Fibroblast of villous mesenchyme (primary cell): ENCODE measurements at places on chromosomes 7 and 10. TPM values are rescaled to one million over a fixed set of nuclear protein-coding genes. Genes with fewer than 3 reads are reported as not detected.
A peak's percentile ranks its signal among the peaks of the same experiment; 100 is the strongest.

Gene PLAC9
- 0.43 and 0.64 TPM in 2 replicates for total RNA-seq

Gene ELAPOR2
- 1.7 and 8.4 TPM in 2 replicates for total RNA-seq

Gene COL1A2
- total RNA-seq, result 2,828 and 5,152 TPM in 2 replicates

Gene GSAP
- total RNA-seq, result 8.7 and 13.8 TPM in 2 replicates

Gene TBXAS1
- 0.32 TPM in 1 of 2 replicates, not detected in the other for total RNA-seq

GRCh38 chr7:125966278-125967048 lies 1036.8 kb upstream of the POT1 start:
- DNase-seq, result no peak

- DNase-seq, result no peak
Measured at GRCh38 chr7:135801877-135802276, 53.3 kb upstream of the FAM180A start.

- no peak for DNase-seq
Measured at GRCh38 chr10:2933071-2933470, 134.3 kb upstream of the PFKP start.

GRCh38 chr7:119175911-119176627 lies 951.6 kb downstream of the ANKRD7 start:
- DNase-seq, result peak; percentile 61

DNA sequence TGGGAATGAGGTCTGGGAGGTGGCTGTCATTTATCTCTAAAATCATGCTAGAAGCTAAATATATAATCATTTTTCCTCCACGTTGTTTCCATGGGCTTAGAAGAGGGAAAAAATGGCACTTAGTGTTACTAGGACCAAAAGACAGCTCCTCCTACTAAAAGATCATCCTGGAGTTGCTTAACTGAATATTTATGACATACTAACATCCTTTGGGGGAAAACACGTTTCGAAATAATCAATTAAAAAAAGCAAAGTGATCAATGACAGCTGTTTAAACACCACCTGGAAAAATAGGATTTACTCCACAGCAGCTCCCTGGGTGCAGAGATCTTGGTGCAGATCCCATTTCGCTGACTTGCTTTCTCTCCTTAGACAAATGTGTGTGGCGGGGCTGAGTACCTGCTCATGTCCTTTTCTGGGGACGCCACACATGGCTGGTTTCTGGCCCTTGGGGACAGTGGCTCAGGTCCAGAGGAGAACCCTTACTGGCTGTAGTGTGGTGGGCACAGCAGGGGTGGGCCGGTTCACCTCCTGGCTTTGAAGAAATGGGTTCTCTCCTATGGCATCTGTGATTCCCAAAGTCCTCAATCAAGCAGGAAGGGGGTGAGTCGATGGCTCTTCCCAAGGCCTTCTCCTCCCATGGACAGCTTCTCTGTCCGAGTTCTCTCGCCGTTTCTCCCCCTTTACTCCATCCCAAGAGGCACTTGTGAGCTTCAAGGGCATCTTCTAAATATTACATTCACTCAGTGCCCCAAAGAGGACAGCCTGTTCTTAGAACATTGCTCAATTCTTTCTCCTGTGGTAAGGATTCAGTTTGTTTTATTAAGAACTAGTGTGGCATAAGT lies 156.4 kb upstream of the KLF14 start:
- peak; percentile 91 for DNase-seq

- no peak for DNase-seq
Measured at GRCh38 chr10:126665207-126665606, 5.3 kb downstream of the C10orf90 start.

DNA sequence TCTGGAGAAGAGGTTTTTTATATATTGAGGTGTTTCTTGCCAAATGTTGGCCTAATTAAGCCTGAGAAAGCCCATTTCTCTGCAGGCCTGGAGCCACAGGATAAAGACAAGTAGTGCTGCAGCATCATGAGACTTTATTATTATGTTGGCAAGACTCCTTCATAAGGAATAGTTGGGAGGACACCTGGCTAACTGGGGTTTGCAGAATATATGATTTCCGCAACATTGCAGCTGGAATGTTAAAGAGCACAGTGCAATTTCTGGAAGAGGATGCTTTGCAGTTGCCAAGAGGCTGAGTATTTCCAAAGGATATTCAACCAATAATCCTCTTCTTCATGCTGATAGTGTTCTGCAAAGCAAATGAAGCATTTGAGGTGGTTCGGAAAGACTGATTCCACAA lies 1512.8 kb upstream of the LRRTM3 start:
- DNase-seq, result no peak

DNA sequence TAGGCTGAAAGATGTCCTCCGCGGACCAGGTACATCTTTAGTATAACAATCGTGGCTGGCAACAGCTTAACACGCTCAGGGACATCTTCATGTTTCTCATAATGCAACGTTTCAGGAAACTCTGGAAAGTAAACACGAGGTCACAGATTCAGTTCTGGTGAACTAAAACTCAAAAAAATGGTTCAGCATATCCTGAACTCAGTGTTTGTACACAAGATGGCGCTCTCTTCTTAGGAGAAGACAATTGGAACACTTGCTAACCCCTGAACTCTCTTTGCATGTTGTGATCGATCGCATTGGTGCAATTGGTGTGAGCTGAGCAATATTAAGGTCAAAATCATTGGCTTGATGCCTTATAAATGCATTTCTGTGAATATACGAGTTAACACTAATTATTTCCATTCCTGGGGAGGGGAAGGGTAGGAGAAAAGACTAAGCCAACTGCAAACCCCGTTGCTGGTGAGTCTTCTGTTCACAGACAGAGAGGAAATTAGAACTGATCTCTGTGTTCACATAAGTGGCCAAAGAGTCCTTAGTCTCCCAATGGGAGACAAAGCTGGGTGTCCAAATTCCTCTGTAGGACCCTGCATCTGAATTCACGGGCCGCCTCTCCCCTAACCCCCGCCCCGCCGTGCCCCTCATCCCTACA lies 52.6 kb upstream of the FAM180A start:
- peak; percentile 74 for DNase-seq

DNA sequence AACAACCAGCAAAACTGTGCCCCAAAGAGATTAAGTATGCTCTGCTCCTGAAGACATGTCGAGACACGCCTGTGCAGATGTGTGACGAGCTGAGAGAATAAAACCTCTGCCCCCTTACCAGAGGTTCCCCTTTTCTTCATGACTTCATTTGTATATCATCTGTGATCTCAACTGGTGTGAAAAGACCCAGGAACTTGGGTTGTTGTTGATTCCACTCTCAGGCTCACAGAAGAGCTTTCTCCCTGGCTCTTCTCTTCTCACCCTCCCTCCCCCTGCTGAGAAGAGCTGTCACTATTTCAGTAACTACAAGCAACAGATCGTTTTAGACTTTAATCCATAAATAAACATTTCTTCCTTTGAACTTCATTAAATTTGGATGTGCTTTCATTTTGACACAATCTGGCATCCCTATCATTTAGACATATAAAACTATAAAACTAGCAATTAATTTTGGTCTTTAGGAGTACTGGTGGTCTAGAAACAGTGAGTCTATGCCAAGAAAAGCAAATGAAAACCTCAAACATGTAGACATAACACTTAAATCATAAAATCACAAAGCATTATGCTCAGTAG lies 179.3 kb upstream of the FZD8 start:
- DNase-seq, result peak; percentile 18

GRCh38 chr7:151405588-151405987 lies 4.2 kb downstream of the WDR86 start:
- DNase-seq, result no peak

DNA sequence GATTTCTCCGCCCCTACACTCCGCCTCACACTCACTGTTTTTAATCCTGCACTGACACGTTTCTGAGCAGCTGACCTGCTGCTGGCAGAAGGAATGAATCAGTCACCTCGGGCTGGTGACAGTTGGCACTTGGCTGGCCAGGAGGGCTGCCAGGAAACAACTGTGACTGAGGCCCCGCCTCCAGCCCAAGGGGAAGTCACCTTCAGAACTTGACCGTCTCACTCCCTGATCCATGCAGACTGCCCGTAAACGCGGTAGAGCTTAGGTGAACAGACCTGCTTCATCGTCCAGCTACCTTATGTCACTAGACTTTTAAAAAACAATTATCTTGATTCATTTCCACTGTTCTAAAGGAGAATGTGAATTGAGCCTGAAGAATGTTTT lies 107.5 kb downstream of the DOCK1 start:
- DNase-seq, result no peak

DNA sequence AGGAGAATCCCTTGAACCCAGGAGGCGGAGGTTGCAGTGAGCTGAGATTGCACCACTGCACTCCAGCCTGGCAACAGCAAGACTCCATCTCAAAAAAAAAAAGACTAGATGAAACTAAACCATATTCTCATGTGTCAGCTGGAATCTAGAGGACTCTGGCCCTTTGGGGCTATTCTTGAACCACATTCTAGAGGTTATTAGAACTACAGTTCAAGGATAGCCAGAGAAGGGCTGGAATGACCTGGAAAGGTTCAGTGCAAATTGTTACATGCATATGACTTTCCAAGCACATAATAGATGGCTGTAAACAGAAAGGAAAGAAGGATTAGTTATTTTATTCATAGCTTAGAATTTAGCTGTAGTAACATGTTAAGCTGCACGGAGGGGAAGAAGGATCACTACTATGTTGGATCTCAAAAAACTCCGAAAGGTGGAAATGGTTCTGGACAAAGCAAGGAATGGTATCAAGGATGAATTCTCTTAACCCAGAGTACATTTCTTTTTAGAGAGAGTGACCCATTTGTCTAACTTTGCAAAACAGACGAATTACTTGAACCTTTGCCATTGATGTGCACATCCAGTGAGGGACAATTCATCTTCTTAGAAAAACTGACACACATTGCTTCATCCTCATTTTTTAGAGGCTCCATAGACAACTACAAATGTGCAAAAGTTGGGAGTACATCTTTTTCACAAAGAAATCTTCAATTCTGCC lies 124.0 kb upstream of the SAMD8 start:
- DNase-seq, result peak; percentile 48

GRCh38 chr10:75048669-75049098 lies 62.8 kb upstream of the SAMD8 start:
- peak; percentile 70 for DNase-seq

- DNase-seq, result no peak
Measured at GRCh38 chr7:43117095-43117494, 4.6 kb downstream of the HECW1 start.

GRCh38 chr10:112421731-112422130 lies 25.0 kb downstream of the ZDHHC6 start:
- DNase-seq, result no peak

DNA sequence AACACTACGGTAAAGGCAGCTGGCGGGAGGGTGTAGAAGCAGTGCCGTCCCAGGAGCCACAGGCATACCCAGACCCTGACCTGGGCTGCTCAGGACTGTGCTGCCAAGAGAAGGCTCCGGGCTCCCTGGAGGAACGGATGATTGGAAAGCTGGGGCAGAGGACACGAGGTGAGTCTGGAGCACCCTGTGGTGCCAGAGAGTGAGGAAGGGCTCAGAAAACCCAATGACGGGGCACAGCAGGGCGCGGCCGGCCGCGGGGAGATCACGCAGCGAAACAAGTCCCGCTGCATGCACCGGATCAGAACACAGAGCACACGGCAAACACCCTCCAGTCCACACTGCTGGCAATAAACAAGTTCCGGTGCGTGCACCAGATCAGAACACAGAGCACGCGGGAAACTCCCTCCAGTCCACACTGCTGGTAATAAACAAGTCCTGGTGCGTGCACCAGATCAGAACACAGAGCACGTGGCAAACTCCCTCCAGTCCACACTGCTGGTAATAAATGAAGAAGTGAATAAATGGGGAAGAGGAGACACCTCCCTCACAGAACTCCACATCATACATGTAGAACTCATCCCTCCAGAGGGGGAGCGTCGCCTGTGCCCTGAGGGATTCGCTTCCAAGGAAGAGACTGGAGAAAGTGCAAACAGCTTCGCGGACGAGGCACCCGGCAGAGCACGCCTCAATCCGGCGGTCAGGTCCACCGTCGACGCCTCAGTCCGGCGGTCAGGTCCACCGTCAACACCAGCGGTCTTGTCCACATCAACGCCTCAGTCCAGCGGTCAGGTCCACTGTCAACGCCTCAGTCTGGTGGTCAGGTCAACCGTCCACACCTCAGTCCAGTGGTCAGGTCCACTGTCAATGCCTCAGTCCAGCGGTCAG lies 265.0 kb downstream of the MAD1L1 start:
- DNase-seq, result no peak

DNA sequence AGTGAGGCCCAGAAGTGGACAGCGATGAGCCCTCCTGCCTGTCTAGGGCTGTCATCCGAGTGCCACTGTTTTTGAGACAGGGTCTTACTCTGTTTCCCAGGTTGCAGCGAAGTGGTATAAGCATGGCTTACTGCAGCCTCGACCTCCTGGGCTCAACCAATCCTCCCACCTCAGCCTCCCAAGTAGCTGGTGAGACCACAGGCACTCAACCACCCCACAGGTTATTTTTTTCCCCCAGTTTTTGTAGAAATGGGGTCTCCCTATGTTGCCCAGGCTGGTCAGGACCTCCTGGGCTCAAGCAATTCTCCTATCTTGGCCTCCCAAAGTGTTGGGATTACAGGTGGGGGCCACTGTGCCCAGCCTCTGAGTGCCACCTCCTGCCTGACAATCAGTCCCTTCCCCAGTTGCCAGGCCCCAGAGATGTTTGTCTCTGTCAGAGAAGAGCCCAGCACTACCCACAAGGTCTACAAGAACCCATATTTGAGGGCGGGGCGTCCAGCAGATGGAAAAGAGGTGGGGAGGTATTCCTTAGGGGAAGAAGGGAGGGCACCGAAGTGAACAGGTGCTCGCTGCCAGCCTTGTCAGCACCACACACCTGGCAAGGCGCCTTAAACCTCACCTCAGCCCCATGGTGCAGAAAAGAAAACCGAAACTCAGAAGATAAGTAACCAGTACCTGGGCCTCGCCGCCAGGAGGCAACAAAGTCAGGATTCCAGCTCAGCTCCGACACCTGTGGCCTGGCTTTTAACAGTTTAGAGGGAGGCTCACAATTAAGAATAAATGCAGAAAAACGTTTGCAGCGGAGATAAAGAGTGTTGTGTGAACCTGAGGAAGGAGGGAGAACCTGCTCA lies 77.4 kb upstream of the ANLN start:
- no peak for DNase-seq

- DNase-seq, result peak; percentile 92
Measured at GRCh38 chr10:68106656-68107055, 2.6 kb upstream of the MYPN start.

GRCh38 chr10:132654708-132655661 lies 117.4 kb downstream of the INPP5A start:
- peak; percentile 61 for DNase-seq

DNA sequence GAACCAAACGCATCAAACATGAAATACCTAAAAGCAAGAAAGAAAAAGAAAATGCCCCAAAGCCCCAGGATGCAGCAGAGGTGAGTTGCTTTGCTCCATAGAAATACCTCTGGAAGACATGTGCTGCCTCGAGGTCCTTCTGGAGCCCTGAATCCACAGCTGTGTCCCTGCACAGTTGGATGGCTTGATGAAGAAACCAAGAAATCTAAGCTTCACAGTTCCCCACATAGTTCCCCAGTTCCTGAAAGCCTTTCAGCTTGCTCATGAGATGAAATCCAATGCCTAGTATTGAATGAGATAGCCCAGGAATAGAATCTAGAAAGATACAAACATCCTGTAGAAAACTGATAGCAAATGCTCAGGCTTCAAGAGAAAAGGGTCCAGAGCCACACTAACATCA lies 182.8 kb downstream of the RTKN2 start:
- DNase-seq, result no peak

DNA sequence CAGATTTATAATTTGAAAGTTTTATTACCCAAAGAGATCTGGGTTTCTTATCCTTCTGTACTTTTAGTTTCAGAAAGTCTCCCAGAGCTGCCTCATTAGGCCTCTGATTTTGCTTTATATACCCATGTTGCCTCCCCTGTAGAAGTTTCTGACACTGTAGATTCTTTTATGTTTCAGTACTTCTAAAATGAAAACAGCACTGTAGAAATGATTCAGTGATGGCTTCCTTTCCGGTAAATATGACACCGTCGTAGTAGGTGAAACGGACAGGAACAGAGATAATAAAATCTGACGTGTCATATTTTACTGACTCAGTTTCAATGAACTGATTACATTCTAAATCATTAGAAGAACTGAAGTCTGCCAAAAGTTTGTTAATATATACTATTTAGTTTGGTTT lies 272.7 kb downstream of the TWIST1 start:
- DNase-seq, result no peak
